ENCODE measurements at places on chromosomes 7 and 10.
A peak's percentile ranks its signal among the peaks of the same experiment; 100 is the strongest.

DNA sequence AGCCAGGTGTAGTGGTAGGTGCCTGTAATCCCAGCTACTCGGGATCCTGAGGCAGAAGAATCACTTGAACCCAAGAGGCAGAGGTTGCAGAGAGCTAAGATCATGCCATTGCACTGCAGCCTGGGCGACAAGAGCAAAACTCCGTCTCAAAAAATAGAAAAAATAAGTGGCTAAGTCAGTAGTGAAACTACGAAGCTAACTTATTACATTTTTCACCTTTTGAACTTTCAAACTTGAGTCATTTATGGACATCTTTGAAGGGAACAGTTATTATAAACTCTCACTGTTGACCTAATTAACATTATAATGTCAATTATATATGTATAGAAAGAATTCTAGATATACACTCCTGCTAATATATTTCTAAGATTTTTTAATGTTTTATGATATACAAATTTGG, 541.5 kb upstream of the C7orf33 start:
- no peak for DNase-seq

- no peak for DNase-seq
Observed at GRCh38 chr7:2610898-2611297, 20.9 kb upstream of the TTYH3 start.

- DNase-seq = no peak
Observed at GRCh38 chr10:133199488-133199885, 30.5 kb upstream of the UTF1 start.

DNA sequence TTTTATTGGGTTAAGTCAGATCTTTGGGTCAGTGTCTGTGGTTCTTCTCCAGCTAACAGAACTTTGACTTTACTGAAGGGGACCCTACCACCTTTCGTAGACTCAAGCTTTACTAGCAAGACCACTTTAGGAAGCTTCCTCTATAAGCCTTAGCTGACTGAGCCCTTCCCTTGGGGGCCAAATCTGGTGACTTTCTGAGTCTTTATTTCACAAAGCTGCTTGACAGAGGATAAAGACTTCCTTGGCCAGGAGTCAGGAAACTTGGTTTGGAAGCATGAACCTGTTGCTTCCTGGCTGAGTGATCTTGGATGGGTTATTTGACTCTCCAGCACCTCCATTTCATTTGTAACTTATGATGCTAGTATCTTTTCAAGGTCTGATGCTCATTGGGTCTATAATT, 466.7 kb downstream of the TYW1 start:
- no peak for DNase-seq

DNA sequence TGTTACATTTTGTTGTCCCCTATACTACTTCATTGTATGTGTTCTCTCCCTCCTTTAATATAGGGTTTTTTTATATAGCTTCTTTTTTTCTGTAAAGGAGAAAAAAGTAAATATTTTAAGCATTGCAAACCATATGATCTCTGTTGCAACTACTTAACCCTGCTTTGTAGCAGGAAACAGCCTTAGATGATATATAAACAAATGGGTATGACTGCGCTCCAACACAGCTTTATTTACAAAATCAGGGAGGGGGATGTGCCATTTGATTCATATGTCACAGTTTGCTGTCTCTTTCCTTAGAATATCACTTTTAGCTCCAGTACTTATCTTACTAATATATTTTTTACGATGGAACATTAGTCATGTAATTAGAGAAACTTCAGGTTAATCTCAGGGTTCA, 155.2 kb upstream of the GNAI1 start:
- DNase-seq = peak; percentile 28

DNA sequence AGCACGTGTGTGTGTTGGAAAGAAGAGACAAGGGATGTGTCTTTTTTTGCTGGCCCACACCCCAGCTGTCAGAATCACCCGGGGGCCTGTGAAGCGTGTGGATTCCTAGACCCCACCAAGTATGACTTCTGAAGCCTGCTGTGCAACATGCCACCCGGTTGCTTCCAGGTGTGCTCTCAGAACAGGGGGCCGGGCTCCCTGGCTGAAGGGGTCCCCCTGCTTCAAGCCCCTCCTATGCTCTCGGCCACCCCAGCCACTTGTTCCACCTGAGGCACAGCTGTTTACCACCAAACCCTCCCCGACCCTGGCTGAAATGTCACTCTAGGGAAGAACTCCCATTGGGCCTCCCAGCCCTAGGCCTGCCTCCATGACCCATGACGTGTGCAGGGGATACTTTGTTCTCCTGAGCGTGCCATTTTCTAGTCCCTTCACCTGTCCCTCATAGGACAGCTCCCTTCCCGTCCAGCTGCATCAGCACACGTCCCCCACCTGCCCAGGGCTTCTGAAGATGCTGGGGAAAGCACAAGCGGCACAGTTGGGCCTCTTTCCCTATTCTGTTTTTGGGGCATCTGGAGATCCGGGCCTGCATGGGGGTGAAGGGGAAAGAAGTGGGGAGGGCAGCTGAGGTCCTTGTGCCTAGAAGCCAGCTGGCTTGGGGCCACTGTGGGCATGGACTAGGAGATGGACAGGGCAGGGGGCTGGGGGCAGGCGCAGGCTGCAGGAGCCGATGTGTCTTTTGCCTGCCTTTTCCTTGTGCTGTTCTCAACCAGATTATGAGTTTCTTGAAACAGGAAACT, 33.3 kb downstream of the CRHR2 start:
- DNase-seq = no peak

- no peak for DNase-seq
Observed at GRCh38 chr10:97820096-97820704, 29.4 kb upstream of the GOLGA7B start.

DNA sequence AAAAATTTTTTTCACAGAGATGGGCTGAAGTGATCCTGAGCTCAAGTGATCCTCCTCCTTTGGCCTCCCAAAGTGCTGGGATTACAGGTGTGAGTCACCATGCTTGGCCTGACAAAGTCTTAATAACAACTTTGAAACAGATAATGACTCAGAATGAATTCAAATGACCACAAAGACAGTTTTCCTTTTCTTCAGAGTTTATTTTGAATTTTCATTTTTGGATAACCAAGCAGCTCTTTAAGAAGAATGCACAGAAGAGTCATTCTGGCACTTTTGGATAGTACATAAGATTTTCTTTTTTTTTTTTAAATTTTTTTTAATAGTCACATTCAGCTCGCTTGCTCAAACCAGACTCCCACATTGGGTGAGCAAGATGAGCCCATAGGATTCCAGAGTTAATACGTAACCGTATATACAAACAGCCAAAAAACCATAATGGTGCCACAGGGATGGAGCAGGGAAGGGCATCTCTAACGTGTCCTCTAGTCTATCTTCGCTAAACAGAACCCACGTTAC, 43.0 kb upstream of the NMT2 start:
- DNase-seq = peak; percentile 90

DNA sequence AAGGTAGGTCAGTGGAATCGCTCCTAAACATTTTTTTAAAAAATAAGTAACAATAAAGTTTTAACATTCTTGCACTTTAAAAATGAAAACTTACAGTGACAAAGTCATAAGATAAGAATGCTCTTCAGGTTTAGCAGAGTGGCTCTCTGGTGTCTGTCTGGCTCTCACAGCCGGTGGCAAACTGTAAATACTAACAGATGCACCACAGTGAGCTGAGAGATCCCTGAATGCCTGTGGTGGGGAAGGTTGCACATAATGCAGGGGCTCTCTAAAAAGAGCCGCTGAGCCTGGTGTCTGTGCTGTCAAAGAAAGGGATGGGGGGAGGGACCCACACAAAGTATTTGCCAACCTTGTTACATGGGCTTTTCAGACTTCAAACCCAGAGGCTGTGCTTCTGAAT, 498.3 kb downstream of the CCSER2 start:
- no peak for DNase-seq

DNA sequence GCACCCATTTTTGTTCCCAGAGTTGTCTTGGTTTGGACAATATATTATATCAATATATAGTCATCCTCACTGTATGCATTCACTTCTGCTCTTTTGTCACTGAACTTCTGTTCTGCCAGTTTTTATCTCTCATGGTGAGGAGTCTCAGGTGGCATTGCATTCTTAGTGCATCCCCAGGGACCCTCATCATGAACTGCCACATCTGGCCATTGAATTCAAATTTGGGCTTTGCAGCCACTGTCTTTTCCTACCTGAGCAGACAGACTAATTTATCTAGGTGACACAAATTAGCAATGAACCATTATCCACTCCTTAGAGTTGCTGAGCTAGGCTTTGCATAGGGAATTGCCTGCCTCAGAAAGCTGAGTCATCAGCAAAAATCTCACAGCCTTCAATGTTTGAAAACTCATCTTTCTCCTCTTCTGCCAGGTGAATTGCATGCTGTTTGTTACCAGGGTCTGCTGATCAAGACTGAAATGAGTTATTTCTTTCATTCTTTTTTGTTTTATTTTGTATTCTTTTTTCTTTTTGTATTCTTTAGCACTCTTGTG, 316.8 kb upstream of the MTPN start:
- no peak for DNase-seq

- DNase-seq = no peak
Observed at GRCh38 chr10:88980247-88980646, 10.4 kb upstream of the FAS start.

GRCh38 chr7:96300986-96301385, 20.9 kb downstream of the SLC25A13 start:
- DNase-seq = no peak

DNA sequence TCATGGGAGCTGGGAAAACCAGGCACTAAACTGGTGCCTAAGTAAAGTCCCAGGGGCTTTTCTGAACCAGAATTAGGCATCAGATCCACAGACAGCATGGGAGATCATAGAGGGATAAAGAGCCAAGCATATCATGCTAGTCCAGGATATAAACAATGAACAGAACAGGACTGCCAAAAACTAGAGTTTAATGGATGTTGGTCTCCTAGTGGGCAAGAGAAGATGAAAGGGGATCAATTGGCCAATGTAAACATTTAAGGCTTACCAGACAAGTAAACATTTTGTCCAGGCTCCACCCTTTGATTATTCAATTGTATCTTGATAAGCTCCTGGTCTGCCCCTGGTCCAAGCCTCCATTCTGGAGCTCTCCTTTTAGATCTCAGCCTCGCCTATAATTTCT, 18.9 kb downstream of the MACC1 start:
- DNase-seq = no peak

DNA sequence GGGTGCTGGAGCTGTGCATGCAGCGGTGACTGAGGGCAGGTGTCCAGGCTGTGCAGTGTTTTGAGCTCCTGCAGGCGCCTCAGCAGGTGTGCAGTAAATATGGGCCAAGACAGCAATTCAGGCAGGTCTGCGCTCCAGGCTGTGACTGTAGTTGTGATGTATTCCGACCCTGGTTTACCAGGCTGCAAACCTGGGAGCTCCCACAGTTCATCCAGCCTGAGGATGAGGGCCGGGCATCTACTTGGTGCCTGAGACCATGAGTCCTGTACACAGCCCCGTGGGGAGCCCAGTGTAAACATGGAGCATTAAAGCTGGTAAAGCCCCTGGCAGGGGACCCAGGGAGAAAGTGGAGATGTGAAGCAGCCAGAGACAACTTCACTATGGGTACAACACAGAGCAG, 82.8 kb downstream of the VOPP1 start:
- DNase-seq = no peak

GRCh38 chr7:6392712-6393666, 54.8 kb downstream of the DAGLB start:
- peak; percentile 92 for DNase-seq

- DNase-seq = no peak
Observed at GRCh38 chr10:45463244-45464116, 89.5 kb downstream of the ALOX5 start.

DNA sequence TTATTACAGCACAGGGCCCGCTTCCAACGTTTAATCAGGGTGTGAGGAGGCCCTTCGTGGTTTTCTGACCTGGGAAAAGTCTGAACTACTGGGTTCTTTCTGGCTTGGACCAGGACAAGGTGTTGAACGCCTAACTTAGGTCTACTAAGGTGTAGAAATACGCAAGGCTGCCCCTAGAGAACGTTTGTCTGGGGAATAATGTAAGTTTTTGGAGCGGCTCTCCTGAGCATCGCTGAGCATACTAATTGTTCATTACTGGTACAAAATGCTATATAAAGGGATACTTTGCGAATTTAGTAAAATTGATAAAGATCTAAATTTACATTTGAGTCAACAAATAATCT, 32.4 kb upstream of the TOMM7 start:
- no peak for DNase-seq

- no peak for DNase-seq
Observed at GRCh38 chr10:86483664-86484063, 37.9 kb downstream of the WAPL start.

GRCh38 chr7:4307316-4308204, 374.5 kb upstream of the FOXK1 start:
- no peak for DNase-seq

GRCh38 chr7:20784388-20785156, 2.1 kb downstream of the SP8 start:
- DNase-seq = no peak

DNA sequence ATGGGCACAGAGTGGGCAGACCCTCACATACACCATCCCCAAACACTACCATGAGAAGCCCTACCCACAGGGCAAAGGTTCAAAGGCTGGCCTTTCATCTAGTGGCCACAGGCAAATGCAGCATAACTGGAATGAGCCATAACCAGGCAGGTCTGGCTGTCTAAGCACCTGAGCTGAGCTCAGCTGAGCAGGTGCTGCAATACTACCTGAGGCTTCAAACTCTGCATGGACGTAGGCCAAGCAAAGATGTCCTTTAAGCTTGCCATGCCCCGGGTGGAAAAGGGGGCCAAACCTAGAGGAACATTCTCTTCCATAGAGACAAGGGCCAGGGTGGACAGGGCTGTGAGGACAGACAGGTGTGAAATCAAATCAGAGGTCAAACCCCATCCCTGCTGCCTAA, 65.3 kb upstream of the CAMK2B start:
- no peak for DNase-seq

DNA sequence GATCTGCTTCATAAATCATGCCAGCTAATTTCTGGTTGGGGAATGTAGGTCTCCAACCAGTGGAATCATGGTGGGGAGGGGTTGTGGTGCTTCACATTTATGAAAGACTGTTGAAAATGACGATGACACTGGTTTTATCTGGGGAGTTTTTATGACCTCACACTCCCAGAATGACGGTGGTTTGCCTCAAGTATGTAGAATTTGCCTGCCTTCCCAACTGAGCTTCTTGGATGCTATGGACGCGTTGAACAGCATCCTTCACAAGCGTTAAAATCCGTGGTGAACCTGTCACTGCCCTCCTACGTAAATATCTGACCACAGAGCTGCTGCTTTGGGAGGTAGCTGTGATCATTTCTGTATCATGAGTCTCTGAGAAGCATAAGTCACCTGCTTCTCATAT, 3.3 kb downstream of the INSYN2A start:
- DNase-seq = peak; percentile 25

- DNase-seq = peak; percentile 86
Observed at GRCh38 chr7:78702770-78703169, 750.7 kb downstream of the MAGI2 start.

DNA sequence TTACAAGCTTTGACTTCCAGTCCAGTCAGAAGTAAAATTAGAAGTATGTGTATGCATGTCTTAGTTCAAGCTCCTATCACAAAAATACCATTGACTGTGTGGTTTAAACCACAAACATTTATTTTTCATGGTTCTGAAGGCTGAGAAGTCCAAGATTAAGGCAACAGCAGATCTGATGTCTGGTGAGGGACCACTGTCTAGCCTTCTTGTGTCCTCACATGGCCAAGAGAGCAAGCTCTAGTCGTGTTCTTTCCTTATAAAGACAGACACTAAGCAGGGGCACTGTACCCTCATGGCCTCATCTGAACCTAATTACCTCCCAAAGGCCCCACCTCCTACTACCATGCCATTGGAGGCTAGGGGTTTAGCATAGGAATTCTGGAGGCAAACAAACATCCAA, 41.3 kb upstream of the ARL4A start:
- peak; percentile 37 for DNase-seq
